ENCODE measurements at places on chromosomes 16 and 17.
A peak's percentile ranks its signal among the peaks of the same experiment; 100 is the strongest.

- no peak for DNase-seq
Measured at GRCh38 chr16:78133919-78134318, 34.5 kb downstream of the WWOX start.

DNA sequence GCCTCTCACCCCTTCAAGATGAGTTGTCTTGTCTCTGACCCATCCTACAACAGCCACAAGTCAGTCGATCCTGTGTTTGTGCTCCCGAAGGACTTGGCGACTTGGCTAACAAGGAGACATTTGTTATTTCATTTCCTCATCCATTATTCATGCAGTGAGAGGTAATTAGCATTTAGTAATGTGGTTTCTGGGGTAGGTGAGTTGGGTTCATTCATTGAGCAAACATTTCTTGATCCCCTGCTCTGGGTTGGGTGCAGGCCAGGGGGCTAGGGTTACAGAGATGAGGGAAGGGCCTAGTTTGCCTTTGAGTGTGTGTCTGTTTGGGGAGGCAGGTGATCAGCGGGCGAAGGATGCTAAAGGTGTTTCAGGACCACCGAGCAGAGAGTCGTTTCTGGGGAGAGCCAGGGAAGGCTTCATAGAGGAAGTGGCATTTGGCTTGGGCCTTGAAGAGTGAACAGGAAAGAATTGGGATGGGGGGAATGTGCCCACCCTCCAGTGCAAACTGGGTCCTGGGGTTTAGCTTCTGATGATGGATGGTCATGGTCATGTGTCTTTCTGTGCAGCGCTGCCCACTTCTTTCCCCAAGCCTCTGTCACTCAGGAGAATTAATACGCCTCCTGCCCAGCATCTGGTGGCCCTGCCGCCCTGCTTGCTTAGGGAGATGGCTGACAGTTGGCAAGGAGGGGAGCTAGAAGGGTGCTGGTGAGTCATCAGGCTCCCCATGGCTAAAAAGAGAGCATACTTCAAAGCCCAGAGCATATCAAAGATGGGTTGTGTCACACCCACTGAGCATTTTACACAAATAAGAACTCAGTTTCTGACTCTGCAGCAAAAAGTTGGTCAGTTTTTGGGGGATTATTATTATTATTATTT is 38.5 kb downstream of the MSI2 start:
- DNase-seq, result no peak

GRCh38 chr17:36808180-36808661 is 129.1 kb upstream of the LHX1 start:
- DNase-seq, result no peak

DNA sequence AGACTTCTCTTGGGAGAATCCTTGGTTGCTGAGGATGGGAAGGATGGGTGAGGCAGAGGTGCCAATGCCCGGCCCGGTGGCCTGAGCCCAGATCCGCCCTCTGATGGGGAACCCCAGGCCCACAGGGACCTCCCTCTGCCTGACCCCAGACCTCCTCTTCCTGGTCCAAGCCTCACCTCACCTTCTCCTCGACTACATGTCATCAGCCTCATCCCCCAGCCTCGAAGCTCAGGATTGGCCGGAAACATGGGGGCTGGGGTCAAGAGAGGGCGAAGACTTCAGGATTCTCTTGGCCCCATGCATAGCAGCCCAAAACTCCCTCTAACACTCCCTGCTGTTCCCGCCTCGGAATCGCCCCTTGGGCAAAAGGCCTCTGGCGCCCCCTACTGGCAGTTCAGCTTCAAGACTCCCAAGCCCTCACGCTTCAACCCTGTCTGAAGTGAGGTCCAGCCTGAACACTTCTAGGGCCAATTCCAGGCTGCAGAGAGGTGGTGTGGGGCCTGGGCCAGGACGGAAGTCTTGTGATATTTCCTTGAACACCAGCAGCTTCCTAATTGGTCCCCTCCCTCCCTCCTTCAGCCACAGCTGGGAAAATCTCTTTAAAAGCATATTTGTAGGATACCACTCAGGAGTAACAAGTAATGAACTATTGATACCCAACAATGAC is 47.2 kb downstream of the ARHGAP27 start:
- DNase-seq, result peak; percentile 80

DNA sequence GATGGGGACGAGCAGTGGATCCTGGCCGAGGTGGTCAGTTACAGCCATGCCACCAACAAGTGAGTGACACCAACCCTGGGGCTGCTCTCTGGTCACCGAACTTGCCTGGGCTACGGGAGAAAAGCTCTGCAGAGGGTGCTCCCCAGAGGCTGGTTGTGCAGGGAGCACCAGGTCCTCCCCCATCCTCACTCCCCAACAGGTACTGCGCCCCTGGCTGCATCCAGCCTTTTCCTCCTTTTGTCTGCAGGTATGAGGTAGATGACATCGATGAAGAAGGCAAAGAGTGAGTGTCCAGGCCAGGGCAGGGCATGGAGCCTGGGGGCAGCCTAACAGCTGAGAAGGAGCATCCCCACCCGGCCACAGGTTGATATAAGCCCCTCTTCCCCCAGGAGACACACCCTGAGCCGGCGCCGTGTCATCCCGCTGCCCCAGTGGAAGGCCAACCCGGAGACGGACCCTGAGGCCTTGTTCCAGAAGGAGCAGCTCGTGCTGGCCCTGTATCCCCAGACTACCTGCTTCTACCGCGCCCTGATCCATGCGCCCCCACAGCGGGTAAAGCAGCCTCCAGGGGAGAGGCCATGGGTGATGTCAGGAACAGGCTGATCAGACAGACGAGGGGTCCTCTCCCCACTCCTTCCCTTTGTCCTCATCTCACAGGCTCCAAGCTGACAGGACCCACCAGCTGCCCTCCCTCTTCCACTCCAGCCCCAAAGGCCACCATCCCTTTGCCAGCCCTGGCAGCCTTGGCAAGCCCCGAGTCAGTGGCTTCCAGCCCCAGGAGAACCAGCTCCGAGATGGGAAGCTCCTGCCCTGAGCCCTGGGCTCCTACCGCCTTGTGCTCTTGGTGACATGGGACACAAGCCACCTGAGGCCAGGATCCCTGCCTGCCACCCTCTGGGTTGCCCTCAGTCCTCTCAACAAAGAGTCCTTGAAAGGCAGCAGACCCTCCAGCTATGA is 6.2 kb downstream of the SULT1A2 start:
- no peak for DNase-seq

- DNase-seq, result no peak
Measured at GRCh38 chr16:84964386-84965128, 46.8 kb downstream of the ZDHHC7 start.

DNA sequence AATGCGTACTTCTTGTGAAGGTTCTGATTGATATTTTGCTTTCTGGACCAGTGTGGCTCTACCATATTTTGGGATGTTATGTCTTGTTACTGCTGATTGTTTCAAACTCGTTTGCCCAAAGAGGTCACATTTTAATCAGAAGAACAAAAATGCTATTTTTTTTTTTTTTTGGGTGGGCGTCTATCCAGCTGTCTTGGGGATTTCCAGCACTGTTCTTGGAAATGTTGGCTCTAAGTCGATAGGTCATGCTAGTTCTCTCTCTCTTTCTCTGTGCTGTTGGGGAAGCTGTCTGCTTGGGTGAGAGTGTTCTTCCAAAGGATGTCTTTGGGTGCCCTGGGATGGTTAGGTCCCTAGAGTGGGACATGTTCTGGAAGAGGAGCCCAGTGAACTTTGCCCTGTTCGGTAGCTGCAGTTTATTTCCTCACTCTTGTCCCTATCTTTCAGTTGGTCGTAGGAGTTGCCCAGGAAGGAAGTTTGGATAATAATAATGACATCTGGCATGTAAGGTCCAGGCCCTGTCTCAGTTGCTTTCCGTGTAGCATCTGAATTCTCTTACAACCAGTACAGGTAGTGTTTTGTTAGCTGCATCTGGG is 2.9 kb downstream of the IRF8 start:
- no peak for DNase-seq

GRCh38 chr16:30349675-30350074 is 5.4 kb downstream of the CD2BP2 start:
- no peak for DNase-seq

DNA sequence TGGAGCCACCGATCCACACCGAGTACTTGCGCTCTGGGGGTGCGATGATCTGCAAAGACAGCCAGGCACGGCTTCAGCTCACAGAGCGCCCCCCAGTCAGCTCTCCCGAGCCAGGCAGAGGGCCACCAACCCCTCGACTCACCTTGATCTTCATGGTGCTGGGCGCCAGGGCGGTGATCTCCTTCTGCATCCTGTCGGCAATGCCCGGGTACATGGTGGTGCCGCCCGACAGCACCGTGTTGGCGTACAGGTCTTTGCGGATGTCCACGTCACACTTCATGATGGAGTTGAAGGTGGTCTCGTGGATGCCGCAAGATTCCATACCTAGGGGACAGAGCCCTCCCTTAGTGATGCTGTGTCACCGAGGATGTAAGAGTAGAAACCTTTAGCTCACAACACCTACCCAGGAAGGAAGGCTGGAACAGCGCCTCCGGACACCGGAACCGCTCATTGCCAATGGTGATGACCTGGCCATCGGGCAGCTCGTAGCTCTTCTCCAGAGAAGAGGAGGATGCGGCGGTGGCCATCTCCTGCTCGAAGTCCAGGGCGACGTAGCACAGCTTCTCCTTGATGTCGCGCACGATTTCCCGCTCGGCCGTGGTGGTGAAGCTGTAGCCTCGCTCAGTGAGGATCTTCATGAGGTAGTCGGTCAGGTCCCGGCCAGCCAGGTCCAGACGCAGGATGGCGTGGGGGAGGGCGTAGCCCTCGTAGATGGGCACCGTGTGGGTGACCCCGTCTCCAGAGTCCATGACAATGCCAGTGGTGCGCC is 1.6 kb downstream of the ACTG1 start:
- DNase-seq, result no peak

- no peak for DNase-seq
Measured at GRCh38 chr17:36941265-36942010, 4.2 kb downstream of the LHX1 start.

- DNase-seq, result no peak
Measured at GRCh38 chr17:9072696-9073339, 51.5 kb downstream of the NTN1 start.

GRCh38 chr17:64449545-64449944 is 630 bp downstream of the MILR1 start:
- no peak for DNase-seq

GRCh38 chr17:81478119-81478518 is 34.5 kb downstream of the ACTG1 start:
- no peak for DNase-seq

- no peak for DNase-seq
Measured at GRCh38 chr16:15644267-15644961, 1.5 kb upstream of the MARF1 start.

- no peak for DNase-seq
Measured at GRCh38 chr16:87744750-87745514, 20.9 kb downstream of the KLHDC4 start.

GRCh38 chr17:12790249-12791106 is 1.2 kb downstream of the ARHGAP44 start:
- peak; percentile 51 for DNase-seq

GRCh38 chr17:47649972-47650524 is 329 bp downstream of the KPNB1 start:
- DNase-seq, result no peak

- no peak for DNase-seq
Measured at GRCh38 chr16:17177959-17178905, 292.5 kb downstream of the XYLT1 start.

DNA sequence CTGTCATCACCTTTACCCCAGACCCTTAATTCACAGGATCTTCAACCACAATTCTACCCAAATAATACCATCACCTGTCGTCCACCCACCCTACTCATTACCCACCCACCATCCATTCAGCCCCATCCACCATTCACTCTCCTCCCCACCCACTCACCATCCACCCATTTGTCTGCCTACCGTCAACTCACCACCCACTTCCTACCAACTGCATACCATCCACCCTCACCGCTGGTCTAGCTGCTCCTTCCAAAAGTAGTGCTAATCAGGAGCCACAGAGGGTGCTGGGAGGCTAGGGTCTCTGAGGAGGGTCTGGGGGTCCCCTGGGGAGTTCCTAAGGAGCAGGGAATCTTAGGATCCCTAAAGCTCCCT is 12.0 kb upstream of the IGFBP4 start:
- DNase-seq, result no peak

DNA sequence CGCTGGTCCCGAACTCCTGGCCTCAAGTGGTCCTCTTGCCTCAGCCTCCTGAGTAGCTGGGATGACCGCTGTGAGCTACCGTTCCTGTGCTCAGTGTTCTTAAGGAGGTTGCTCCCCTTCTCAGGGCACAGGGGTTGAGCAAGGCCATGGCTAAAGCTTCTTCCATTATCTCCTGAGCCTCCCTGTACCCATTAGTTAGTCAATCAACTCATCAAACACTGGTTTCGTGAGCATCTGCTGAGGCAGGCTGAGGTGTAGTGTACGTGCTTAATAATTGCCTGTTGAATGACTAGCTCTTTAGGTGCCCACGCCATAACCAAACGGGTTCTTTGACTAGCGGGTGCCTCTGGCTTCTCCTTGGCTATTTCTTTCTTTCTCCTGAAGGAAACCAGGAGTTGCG is 11.7 kb downstream of the SGCA start:
- DNase-seq, result no peak

- DNase-seq, result no peak
Measured at GRCh38 chr16:49763826-49764225, 92.1 kb downstream of the ZNF423 start.

- DNase-seq, result no peak
Measured at GRCh38 chr17:48244121-48244711, 136.7 kb downstream of the SNX11 start.

GRCh38 chr16:74100395-74101326 is 196.0 kb upstream of the PSMD7 start:
- no peak for DNase-seq

DNA sequence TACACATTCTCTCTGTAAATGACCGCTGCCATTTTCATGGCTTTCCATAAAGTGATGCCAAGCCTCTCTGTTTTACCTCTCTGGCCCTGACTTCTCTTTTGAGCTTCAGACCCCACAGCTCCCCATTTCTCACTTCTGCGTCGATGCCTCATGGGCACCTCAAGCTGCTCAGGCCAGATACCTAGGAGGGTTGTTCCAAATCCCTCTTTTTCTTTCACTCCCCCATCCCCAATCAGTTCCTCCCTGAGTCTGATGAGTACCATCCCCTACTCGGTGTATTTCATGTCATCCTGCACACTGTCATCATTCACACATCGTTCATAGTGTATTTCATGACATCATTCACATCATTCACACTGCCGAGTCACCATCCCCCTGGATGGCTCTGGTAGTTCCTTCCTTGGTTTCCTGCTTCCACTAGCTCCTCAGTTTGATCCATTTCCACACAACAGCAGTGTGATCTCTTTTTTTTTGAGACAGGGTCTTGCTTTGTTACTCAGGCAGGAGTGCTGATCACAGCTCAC is 43.1 kb downstream of the NTN1 start:
- DNase-seq, result no peak

- DNase-seq, result no peak
Measured at GRCh38 chr17:67813803-67814180, 11.5 kb upstream of the BPTF start.

DNA sequence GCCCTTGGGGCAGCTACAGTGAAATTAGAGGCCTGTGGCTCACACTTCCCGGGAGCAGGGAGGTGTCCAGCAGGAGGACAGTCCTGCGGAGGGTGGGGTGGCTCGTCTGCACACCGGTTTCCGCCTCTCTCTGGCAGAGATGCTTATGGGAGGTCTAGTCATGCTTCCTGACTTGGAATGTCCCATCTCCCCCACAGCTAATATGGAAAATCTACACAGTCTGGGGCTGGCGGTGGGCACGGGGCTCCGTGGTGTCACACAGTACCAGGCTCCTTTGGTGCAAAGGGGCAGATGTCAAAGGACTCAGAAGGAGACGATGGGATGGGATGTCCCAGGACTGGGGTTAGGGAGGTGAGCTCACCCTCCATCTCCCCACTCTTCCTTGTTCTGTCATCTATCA is 44.1 kb upstream of the DOC2B start:
- no peak for DNase-seq
